ENCODE measurements at places on chromosomes 3 and 15. TPM values are rescaled to one million over a fixed set of nuclear protein-coding genes. Genes with fewer than 3 reads are reported as not detected.

- DNase-seq = no peak
These were observed 67.7 kb downstream of the CPN2 start for GRCh38 chr3:194283221-194284006.

DNA sequence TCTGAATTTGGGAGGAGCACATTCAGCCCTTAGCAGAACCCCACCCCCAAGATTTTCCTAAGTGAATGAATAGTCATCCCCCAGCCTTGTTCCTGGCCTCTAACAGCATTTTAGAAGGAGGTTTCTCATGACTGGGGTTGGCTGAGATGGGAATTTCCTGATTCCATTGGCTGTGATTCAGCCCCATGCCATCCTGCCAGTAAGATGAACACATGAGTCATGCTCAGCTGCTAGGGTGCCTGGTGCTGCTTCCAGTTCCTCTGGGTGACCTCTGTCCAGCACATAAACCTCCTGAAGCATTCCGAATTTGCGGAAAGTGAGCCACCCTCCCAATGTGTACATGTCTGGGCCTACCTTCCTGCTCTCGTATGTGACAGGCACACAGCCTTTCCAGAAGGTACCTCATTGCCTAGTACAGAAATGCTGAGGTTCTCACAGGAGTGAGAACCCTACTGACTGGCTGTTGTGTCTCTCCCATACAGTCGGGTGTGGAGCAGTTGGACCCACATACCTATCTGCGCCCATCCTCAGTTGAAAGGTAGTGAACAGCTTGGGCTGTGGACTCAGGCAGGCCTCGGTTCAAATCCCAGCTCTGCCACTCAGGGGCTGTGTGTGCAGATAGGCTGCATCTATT lies 91.7 kb downstream of the APBA2 start:
- DNase-seq = no peak

WDR53 gene
- polyA plus RNA-seq = 4.5 TPM

DNA sequence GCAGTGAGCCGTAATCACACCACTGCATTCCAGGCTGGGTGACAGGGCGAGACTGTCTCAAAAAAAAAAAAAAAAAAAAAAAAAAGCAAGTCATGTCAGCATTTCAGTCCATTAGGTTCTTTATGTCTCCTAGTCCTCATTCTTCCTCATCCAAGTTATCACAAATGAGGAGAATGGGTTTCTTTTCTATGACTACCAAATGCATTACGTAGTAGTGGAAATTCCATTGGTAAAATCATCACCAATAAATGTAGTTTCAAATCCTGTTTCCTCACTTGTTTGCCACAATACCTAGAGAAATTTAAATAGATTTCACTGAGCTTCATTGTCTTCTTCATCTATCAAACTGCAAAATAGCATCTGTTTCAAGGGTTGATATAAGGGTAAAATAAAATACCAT lies 317.6 kb upstream of the MME start:
- no peak for DNase-seq

DNA sequence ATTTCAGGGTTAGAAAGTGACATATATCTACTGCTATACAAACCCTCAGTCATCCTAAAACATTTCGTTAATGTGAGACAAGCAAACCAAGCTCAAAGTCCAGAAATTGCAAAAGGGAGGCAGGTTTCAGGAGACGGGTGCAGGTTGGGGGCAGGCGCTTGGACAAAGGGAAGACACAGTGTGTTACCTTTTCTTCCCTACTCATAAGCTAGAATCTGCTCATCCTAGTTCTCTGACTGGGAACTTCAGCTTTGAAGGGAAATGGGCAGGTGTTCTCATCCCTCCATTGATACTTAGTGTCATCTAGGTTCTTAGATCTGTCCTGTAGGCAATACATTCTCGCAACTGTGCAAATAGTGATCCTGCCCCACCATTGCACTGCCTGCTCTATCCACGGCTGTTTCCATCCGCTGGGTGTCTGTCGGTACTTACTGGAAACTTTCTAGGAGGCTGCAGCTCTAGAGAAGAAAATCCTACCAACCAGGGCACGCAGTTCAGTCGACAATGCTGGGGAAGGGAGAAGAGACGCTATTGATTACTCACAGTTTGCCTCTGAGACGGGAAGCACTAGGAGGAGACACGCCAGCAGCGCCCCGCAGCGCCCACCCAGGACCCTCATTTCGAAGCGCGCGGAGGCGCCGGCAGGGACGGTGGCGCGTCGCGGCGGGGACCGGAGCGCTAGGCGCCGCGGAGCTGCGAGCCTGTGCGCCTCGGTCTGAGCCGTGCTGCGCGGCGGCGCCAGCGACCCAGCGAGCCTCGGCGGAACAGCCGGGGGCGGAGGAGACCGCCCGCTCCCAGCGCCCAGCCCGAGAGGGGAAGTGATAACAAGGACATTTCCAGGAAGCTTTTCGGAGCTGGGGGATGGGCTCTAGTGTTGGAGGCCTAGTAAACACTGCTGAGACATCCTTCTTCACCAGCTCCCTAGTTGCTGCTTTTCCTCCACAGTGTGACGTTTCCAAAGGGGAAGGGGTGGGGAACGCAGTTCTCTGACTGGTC lies at the start of gene PROS1:
TSS of gene PROS1 (minus strand) at position 766 of the 996 bp plus-strand sequence. CDS start at position 619, 147 bp downstream.
- peak; percentile 77 for DNase-seq

GRCh38 chr3:105585-105984 lies 91.0 kb upstream of the CHL1 start:
- no peak for DNase-seq

GRK7 gene
- not detected for polyA plus RNA-seq

ZPLD1 gene
- 0.06 TPM for polyA plus RNA-seq

RNF168 gene
- 5.5 TPM for polyA plus RNA-seq

- no peak for DNase-seq
These were observed 9.4 kb downstream of the CTNNB1 start for GRCh38 chr3:41208507-41209220.

SH3GL3 gene
- not detected for polyA plus RNA-seq

STRIT1 gene
- polyA plus RNA-seq = not detected

- DNase-seq = no peak
These were observed 51.1 kb downstream of the UACA start for GRCh38 chr15:70712271-70712670.

- peak; percentile 80 for DNase-seq
These were observed 65.3 kb downstream of the KLF13 start for GRCh38 chr15:31391687-31392671.

GRCh38 chr3:13234666-13235065 lies 161.4 kb upstream of the IQSEC1 start:
- DNase-seq = no peak

- DNase-seq = no peak
These were observed 128.0 kb downstream of the ATP8B4 start for GRCh38 chr15:49990835-49991545.

DNA sequence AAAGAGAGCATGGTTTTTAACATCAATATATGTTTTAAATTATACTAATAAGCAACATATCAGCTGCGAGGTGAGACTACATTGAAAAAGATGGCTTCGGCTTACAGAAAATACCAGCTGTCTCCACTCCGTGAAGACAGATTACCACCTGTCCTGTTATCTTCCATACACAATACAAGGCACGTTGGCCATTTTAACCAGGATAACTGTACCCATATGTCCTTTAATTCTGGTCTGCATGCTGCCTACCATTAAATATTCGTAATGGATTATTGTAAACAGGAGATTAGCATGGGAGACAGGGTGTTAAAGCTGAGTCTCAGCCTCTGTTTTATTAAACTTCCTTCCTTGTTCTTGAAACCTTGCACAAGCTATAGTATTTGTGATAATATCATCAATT lies 855.5 kb downstream of the ROBO1 start:
- no peak for DNase-seq

DNA sequence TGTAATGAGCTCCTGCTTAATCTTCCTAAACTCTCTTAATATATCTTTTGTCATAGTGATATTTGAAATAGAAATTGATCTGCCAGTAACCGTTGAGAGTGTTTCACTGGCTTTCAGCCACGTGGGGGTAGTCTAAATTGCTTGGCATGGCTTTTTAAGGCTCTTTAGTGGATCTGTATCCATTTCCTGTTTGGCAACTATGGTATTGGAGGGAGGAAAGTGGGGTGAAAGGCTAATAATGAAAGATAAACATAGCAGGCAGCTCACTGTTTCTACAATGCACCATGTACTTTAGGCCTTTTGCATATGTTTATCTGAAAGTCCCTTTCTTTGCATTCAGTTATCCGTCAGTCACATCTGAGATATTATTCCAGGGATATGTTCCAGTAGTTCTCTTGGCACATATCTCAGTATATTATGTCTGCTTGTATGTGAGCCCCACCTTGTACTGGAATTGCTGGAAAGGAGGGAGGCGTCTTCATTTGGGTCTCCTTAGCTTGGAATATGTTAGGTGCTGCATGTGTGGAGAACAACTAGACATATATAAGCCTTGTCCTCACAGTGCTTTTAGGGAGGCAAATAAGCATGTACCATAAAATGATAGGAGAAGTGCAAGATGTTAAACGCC lies 10.8 kb downstream of the TOPAZ1 start:
- DNase-seq = no peak

DNA sequence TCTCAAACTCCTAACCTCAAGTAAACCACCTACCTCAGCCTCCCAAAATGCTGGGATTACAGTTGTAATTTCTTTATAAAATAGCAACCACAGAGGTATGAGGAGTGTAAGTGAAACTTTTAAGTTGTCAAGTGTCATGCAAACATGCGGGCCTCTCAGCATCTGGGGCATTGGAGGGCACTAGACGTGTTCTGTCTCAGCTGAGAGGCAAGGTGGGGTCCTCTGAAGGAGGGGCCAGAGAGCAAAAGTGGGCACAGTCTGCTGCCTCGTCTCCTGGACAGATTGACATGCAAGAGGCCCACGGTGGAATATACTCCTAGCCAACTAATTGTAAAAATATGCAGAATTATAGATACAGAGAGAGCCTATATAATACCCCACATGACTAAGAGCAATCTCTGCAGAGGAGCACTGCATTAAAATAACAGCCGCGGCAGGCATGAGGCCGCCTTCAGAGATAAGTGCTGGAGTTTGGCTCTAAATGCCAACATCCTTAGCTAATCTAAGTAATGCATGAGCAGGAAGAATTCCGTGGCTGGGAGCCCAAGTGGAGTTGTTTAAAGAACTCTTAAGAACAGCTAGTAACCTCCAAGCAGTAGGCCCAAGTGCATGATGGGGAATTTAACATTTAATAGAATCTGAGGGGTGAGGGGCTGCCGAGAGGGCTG lies 87.8 kb upstream of the RNU6-1 start:
- no peak for DNase-seq

ADAMTS7 gene
- polyA plus RNA-seq = 0.13 TPM

GRCh38 chr3:141737093-141737492 lies 1.0 kb upstream of the RNF7 start:
- DNase-seq = no peak

GRCh38 chr3:68893600-68894239 lies 38.6 kb downstream of the TAFA4 start:
- DNase-seq = no peak

- DNase-seq = no peak
These were observed 40.6 kb downstream of the SLC9C1 start for GRCh38 chr3:112253301-112253971.

NEK10 gene
- polyA plus RNA-seq = not detected

BCHE gene
- 46.8 TPM for polyA plus RNA-seq

DNA sequence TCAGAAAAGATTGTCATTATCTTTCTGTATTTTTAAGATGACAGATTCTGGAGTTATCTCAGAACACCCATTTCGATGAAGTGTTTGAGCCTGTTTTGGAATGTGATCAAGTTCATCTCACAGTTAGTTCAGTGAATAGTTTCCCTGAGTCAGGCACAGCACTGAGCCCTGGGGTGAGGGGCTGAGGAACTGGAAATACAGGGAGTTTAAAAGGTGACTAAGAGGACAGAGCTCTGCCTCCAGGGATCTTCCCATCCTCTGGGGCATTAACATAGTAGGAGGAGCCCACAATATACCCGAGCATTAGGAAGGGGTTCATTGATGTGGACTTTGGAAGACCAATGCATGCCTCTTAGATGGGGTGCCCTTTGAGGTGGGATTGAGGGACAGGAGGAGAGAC lies 355.1 kb downstream of the CLSTN2 start:
- no peak for DNase-seq

EIF4E3 gene
- 1.1 TPM for polyA plus RNA-seq

GRCh38 chr3:3071136-3071535 lies 39.0 kb downstream of the IL5RA start:
- DNase-seq = no peak

DNA sequence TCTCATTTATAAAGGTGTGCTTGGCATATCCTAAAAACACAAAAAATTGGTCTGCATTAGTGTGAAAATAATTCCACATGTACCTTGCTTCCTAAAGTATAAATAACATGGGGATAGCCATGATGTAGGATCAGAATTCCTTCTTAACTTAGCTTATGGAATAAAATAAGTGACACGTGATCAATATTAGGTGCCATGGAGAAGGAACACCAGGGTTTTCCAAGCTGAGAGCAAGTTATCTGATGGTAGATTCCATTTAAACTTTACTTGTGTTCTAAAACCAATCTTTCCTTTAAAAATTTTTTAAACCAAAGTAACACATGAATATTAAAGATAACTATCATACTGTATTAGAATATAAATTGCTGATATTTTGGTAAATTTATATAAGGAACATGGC lies 300.5 kb downstream of the ZPLD1 start:
- DNase-seq = no peak

DNA sequence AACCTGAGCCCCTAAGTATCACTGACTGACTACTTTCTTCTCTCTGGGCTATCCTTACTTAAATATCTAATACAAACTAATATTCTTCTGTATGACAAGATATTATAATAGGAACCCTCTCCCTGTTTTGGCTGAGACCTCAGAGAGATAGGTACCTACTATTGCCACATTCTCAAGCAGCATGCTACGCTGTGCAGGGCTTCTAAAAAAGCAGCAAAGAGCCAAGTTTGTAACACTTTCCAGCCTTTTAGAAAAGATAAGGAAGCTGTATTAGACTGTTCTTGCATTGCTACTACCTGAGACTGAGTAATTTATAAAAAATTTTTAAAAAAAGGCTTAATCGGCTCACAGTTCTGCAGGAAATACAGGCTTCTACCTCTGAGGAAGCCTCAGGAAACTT lies 126.8 kb upstream of the ABI3BP start:
- no peak for DNase-seq

DNA sequence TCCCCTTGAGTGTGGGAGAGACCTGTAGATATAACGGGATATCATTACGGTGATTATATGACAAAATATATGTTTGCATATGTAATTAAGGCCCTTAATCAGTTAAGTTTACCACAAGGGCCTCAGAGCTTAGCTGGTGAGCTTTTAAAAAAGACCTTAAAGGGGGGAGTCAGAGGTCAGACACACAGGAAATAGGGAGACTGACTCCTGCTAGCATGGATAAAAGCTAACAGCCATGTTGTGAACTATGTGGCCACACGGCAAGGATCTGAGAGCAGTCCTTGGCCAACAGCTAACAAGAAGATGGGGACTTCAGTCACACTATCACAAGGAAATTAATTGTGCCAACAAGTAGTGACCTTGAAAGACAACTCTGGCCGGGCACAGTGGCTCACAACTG lies 3.1 kb downstream of the STAG1 start:
- no peak for DNase-seq

- DNase-seq = no peak
These were observed 99.9 kb upstream of the CCDC80 start for GRCh38 chr3:112740835-112741234.

WDR93 gene
- 0.08 TPM for polyA plus RNA-seq
